CD4-positive, alpha-beta T cell treated with Interleukin-12 subunit alpha and Interleukin-12 subunit beta, for 1 hour (primary cell): ENCODE measurements at places on chromosomes 11 and 22.

DNA sequence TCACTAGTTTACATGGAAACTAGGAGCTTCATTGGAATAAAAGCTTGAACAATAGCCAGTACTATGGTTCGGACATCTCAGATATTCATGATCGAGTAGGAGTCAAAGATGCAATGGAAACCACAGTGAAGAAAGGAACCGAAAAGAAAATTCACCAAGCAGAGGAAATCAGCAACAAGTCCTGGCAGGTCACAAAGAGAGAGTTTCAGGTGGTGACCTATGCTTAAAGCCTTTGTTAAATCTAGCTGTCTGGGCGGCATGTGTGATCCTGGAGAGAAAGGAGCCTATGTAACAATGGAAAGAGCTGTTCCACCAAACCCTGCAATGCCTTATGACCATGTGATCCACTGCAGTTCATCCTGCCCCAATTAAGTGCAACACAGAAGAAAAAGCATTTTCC, 68.9 kb upstream of the POU2AF2 start:
- DNase-seq = no peak

- no peak for DNase-seq
Observed at GRCh38 chr11:89327885-89328284, 150.2 kb downstream of the TYR start.

- DNase-seq = no peak
Observed at GRCh38 chr22:31943206-31943977, 943 bp upstream of the YWHAH start.

- DNase-seq = no peak
Observed at GRCh38 chr11:1484061-1484671, 2.4 kb downstream of the MOB2 start.

- DNase-seq = no peak
Observed at GRCh38 chr22:49255154-49255553, 572.5 kb downstream of the BRD1 start.

- no peak for DNase-seq
Observed at GRCh38 chr11:93497596-93497995, 45.6 kb downstream of the SMCO4 start.
